Coronary artery (tissue), 2 donors: ENCODE measurements at places on chromosomes 6 and 20.

DNA sequence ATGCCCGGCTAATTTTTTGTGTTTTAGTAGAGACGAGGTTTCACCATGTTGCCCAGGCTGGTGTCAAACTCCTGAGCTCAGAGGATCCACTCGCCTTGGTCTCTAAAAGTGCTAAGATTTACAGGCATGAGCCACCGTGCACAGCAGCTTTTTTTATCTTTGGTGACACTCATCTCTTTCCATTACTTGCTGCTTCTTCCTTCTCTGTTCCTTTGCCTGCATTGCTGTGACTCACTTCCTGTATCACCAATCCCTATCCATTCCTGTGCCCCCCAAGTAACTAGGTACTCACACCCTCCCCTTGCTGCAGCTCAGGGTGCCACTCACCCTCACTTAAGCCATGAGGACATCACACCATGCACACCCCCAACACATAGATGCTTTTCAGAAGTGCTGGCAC, 24.6 kb downstream of the KHDC1L start:
- DNase-seq = no peak

DNA sequence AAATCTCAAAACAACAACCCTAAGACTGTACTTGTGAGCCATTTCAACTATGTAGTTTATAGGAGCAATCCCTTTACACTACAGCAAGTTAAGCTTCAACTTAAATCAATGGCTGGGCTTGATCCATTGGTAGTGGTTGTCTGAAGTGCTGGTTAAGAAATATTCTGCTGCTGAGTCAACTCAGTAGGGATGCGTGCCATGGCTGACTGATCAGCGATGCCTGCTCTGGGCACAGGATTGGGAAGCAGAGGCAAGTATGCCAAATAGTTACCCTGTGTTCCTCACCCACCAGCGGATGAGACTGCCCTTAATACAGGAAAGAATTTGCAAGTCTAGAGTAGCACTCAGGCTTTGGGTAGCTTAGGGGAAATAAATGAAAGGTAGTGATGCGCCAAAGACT, 41.5 kb downstream of the GCM1 start:
- DNase-seq = no peak

- no peak for DNase-seq
Observed at GRCh38 chr20:1938464-1939269, 43.5 kb downstream of the SIRPA start.

- no peak for DNase-seq
Observed at GRCh38 chr6:105326833-105327770, 75.8 kb downstream of the PREP start.

DNA sequence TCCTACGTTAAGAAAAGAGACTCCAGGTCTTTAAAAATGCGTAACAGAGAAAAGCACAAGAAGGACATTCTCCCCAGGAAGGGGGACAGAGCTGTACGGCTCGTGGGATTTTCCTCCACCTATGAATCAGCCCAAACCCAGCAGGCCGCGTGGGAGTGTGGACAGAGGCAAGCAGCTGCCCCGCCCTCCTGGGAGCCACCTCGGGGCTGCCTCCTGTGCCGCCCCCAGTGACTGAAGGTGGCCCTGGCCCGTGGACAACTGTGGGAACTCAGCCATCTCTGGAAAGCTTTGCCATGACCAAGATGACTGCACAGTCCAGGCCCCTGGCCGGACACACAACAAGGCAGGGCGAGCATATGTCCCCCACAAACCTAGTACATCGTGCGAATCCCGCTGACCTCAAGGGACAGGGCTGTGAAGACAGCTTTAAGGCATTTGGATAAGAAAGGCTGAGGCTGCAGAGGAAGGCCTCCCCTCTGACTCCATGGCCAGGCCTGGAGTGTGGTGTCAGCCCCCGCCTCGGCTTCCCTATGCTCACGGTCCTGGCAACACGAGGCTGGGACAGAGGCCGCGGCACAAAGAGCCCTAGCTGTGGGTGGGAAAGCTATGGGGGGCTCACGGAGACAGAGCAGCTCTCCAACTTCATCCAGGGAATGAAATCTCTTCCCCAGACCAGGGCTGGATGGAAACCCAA, 26.9 kb downstream of the PXDC1 start:
- no peak for DNase-seq
